Anterior cingulate cortex (tissue), 58 donors: ENCODE measurements at places on chromosomes 3 and 15.

- no peak for DNase-seq
These were observed 108.8 kb upstream of the ATP2B2 start for GRCh38 chr3:10614168-10614567.

DNA sequence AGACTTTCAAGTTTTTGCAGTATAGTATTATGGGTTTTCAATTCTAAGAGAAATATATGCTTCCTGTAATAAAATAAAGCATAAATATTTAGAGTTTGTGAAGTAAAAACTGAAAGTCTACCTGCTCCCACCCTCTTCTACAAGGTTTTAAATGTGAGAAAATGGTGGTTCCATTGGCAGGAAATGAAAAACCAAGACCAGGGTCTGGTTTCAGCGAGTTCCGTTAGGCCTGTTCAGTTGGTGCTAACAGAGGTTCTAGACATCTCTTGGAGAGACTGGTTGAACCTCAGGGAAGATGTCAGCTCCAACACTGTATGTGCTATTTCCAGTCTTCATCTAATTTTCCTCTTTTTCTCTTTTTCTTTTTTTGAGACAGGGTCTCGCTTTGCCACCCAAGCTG is 11.8 kb upstream of the MYO1E start:
- DNase-seq = no peak

DNA sequence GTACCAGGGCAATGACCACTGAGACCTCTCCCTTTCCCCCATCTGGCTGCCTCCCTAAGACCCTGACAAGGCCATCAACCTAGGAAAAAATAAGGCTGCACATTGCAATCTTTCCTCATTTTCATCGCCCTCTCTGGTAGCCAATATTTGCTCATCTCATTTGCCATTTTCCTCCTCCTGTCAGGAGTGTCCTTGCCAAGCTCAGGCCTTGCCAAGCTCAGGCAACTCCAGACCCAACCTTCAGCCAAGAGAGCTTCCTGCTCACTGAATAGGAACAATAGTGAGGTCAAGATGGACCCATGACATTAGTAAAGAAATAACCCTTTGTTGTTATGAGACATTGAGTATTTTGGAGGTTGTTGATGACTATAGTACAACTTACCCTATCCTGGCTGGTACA is 380.3 kb downstream of the RSL24D1 start:
- no peak for DNase-seq

- DNase-seq = no peak
These were observed 29.6 kb upstream of the RPL32 start for GRCh38 chr3:12870942-12871341.

DNA sequence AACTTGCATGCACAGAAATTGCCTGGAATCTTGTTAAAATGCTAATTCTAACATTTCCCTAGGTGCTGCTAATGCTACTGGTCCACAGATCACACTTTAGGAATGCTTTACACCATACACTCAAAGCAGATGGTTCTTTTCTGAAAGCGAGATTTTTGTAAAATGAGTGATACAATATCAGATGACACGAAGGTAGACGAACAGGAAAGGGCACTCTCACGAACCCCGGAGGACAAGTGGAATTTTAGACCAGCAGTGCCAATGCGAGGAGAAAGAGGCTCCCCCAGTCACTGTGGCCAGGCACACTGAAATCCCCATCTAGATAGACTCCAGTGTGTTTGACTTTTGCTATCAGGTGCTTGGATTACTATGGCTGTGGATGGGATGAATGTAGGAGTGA is 21.0 kb downstream of the FAIM start:
- DNase-seq = no peak

GRCh38 chr15:45784656-45785055 is 149.8 kb downstream of the SQOR start:
- DNase-seq = no peak
